ENCODE measurements at places on chromosomes 1 and 21.
A peak's percentile ranks its signal among the peaks of the same experiment; 100 is the strongest.

- no peak for DNase-seq
Measured at GRCh38 chr1:3236361-3236760, 167.4 kb downstream of the PRDM16 start.

- no peak for DNase-seq
Measured at GRCh38 chr1:163083690-163084089, 14.5 kb downstream of the RGS4 start.

- no peak for DNase-seq
Measured at GRCh38 chr1:115456441-115456961, 118.5 kb upstream of the NGF start.

DNA sequence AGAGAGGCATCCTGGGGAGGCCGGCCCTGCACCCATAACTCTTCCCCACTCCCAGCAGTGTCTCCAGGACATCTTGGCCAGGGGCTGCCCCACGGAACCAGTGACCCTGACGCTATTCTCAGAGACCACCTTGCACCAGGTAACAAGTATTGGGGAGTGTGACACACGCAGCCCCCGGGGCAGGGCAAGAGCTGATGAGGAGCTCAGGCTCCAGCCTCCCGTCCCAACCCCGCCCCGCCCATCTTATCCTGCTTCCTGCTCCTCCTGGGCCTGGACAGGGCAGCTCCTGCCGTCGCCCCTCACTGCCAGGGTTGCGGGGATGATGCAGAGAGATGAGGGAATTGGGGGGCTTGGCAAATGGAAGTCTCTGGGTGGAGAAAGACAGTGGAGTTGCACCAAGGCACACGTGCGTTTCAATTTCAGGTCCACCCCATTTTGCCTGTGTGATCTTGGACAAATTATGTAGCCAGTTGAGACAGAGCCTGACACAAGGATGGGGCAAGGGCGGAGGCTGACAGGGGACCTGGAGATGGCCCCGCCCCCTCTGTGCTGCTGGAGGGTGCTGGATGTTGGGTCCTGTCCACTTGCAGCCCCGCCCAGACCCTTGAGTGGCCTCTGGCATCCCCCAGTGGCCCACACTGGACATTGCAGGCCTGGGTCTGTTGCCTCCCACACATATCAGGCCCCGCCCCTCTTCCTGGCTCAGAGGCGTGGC is 10.7 kb downstream of the CLCNKA start:
- peak; percentile 66 for DNase-seq

DNA sequence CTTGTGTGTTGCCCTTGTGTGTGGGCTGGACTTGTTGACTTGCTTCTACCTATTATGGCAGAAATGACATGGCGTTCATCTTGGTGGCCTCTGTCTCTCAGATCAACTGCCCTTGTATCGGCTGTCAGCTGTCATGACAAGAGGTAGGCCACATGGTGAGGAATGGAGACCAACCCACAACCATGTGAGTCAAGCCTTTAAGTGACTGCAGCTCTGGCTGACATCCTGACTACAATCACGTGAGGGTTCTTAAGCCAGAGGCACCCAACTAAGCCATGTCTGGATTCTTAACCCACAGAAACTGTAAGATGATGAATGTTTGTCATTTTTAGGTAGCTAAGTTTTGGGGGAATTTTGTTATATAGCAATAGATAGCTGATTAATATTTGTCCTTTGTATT is 82.1 kb downstream of the KCND3 start:
- DNase-seq: no peak

DNA sequence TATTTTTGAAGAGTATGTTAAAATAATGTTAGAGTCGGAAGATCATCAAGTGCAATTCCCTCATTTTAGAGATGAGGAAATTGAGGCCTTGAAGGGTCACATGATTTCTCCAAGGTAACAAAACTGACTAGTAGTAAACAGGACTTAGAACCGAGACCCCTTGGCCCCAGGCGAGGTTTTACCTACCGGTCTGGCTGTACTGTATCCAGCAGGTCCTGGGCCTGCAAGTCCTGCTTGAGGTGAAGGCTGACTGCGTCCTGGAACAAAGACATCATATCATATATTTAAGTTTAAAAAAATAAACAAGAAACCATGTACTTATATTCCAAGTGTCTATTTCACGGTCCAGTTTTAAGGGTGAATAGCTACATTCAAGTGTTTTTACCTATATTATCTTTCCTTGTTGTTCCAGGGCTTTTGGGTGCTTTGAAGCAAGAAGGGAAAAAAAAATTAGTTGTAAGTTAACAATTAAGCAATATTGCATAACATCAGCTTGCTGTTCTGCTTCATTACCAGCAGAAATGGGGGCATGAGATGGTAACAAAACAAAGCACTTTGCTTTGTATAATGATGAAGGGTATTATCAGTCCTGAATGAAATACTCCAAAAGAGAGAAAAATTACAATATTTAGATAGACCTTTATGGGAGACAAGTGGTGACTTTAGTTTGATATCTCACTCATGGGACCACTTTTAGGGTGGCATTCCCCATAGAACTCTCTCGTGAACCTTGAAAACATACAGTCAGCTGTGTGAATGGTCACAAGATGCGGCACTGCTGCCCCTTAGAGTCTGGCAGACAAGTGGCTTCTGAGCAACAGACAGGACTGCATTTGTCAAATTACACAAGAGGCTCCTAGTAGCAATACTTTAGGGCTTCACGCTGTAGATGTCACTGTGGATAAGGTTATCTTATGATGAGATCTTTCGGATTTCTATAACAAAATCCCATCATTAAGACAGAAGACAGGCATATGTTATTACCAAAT is 29.8 kb upstream of the CFAP298 start:
- no peak for DNase-seq

- DNase-seq: no peak
Measured at GRCh38 chr1:201265756-201266155, 17.6 kb upstream of the PKP1 start.

DNA sequence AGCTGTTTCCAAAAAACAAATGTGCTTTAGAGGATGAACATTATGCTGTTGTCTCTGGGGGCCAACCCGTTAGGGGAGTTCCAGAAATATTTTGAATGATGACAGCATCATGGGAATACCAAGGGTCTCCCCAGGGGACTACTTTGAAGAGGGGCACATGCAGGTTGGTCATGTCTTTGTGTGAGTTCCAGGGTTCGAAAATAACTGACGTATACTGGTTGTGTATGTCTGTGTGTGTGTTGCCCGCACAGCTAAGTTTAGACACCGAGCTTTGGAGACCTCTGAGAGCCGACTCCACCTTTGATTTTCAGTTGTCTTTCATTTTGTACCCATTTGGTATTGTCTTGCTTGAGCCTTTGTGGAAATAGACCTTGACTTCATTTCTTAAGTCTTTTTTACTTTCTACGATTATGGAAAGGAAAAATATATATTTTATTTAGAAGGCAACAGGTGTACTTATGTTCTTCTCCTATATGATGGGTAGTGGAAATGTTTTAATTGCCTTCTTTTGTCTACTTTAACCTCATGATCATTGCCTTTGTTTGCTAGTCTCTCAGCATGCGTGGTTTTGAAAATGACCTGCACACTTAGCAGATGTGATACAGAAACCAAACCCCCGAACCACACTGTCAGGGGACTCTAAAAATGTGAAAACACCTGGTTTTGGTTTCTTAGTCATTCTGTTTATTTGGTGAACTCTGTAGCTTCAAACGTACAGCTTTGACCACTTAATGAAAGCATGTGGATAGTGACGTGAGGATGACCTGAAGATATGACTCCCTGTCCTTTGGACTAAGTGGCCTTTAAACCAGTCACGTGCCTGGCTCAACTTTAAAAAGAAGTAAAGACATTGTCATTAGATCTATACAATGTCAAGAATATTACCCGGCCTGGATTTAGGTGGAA is 56.5 kb downstream of the GALNT2 start:
- no peak for DNase-seq

GRCh38 chr1:56481140-56481694 is 98.1 kb downstream of the PLPP3 start:
- no peak for DNase-seq

- no peak for DNase-seq
Measured at GRCh38 chr1:57551476-57551875, 127.6 kb upstream of the DAB1 start.

- no peak for DNase-seq
Measured at GRCh38 chr1:185477638-185478580, 160.9 kb upstream of the IVNS1ABP start.

- DNase-seq: no peak
Measured at GRCh38 chr1:238681021-238681420, 705.3 kb upstream of the CHRM3 start.

DNA sequence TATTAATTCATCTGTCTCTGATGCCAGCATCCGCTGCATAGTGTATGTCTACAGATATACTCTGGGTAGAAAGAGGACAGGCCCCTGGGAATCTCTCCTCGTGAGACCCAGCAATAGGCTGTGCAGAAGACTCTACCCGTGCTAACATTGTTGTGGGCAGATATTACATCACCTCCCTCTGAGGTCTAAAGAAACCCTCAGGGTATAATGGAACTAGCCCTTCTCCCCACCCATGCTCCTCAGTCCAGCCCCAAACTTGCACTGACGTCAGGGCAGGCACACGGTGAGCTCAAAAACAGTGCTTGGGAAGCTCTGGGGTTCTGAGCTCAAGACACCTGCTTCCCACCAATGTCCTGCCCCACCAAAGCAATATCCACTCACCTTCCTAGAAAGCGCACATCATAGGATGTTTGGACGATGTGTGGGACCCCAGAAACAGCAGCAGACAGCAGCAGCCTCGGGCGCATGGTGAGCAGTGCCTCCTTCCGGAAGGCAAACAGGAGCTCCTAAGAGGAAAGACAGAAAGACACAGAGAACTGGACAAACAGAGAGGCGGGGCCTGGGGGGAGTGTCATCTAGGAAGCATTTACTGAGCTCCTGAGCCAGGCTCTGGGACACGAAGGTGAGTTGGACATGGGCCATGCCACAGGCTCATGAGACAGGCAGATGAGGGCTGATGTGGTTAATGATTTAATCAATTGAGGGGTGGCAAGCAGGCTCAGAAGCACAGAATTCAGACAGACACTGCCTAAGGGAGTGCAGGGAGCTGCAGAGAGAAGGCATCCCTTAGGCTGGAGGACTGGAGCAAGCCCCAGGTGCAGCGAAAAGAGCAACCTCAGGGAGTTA is 4.8 kb downstream of the OVGP1 start:
- DNase-seq: no peak

DNA sequence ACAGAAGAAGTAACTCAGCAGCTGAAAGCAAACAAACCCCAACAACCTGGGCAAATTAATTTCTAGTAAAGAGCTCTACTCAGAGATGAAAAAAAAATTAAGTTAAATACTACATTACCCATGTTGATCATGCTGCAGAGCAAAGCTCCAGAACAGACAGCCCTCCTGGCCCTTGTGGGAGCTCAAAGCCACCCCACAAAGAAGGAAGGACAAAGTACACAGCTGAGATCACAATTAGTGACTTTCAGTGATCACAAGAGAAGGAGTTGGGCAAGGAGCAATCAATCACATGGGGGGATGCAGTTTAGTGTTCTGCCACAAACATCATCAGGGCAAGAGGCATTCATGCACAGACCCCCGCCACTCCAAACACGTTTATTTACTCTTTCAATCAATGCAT is 114.2 kb downstream of the DAB1 start:
- no peak for DNase-seq

DNA sequence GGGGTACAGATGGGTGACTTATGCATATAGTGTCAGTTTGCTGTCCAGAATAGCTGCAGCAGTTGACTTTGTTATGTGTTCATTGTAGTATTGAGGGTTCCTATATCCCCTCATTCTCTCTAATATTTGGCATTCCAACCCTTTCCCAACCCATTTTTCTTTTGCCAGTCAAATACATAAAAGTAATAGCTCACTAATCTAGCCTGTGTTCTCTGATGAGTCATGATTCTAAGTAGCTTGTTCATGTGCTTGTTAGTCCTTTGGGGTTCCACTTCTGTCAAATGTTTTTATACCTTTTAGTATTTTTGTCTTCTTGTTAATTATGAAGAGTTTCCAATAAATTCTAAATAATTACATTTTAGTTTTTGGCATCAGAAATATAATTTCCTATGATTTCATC is 99.2 kb upstream of the MROH9 start:
- no peak for DNase-seq

Measured in omental fat pad (tissue), 4 donors.